Renal cortex interstitium (tissue), 15 donors: ENCODE measurements at places on chromosomes 3 and 15. TPM values are rescaled to one million over a fixed set of nuclear protein-coding genes. Genes with fewer than 3 reads are reported as not detected.

DNA sequence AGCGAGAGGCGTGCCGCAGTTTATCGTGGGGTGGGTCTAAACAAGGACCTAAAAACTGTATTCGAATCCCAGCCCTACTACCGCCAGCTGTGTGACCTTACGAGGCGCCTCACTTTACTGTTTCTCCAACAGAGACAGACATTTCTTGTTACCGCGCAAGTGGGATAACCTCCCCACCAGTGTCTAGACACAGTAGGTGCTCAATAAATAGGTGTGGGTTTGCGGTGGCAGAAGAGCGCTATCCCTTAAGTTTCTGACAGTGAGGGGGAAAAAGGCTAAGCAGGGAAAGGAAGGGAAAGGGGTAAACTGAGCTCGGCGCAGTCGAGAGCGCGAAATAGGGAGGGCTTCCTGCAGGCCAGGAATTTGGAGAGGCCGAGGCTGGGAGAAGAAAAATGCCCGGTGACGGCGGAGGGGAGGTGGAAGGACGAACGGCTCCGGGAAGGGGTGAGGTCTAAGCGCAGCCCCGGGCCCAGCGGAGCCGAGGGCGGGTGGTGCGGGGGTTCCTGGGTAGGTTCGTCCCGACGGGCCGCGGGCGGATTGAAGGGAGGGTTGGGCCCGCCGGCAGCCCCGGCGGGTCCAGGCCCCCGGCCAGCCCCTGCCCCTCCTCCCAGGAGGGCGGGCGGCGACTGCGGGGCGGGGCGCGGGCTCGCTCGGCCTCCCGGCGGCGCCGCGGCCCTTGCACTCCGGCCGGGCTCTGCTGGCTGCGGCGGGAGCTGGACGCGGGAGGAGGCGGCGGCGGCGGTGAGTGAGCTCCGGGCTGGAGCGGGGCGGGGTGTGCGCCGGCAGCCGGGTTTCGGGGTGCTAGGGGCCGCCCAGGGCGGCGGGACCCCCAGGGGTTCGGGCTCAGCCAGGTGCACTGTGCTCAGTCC lies at the start of gene CGNL1:
Gene CGNL1 (plus strand): TSS at position 679 of the 869 bp plus-strand sequence. CDS start 61,495 bp downstream, outside the sequence.
- no peak for DNase-seq

AGBL1 gene
- polyA plus RNA-seq, result 0.26 TPM

RASGRF1 gene
- polyA plus RNA-seq, result 0.54 TPM

DNA sequence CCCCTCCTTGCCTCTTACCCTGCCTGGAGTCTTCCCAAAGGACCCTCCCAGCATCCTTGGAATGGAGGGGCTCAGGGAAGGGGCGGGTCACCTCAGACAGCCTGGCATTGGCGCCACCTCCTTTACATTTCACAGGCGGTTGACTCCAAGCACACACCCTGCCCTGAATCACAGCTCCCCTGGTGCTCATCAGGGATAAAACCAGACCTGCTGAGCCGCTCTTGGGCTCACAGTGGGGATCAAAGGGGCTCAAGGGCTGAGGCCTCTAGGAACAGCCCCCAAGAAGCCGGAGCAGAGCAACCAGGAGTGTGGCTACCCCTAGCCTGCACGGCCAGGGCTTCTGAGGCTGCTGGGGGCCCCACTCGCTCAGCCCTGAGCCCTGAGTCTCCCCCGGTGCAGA lies 16.6 kb downstream of the LINGO1 start:
- DNase-seq, result no peak

IMPG2 gene
- polyA plus RNA-seq, result 0.37 TPM

DNA sequence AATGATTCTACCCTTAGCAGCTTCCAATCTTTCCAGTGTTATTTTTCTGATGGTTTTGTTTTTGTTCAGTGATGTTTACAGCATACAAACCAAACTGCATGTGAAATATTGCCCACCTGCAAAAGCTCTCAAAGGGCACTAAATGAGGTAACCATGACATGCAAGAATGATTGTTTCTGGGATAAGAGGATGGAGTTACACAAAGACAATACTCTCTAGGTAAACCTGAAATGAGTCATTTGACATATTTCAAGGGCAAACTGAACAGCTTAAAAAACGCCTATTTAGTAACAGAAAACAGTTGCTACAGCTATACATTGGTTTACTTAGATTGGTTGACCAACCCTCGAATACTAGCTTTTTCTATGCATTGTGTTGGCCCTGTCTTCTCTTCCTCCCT lies 481.7 kb downstream of the ZPLD1 start:
- DNase-seq, result no peak

GOLGA8H gene
- polyA plus RNA-seq, result 0.88 TPM

DNA sequence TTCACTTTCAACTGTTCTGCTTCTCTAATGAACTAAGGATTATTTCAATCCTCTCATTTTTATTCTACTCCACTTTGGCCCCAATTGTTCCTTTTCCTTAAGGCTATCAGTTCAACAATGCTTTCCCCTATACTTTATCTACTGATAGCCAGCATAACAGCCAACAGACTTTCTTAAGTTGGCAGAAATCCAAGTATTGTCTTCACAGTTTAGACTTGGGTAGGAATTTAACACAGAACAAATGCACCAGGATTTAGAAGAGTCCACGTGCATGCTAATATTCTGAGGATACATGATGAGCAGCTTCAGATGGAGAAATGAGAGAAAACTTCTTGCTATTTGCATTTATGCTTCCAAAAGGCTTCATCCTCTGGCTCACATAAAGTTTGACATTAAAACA lies 54.8 kb downstream of the FBN1 start:
- DNase-seq, result no peak

GRCh38 chr3:61625429-61625828 lies 64.1 kb downstream of the PTPRG start:
- no peak for DNase-seq

IREB2 gene
- polyA plus RNA-seq, result 68.4 TPM

DNA sequence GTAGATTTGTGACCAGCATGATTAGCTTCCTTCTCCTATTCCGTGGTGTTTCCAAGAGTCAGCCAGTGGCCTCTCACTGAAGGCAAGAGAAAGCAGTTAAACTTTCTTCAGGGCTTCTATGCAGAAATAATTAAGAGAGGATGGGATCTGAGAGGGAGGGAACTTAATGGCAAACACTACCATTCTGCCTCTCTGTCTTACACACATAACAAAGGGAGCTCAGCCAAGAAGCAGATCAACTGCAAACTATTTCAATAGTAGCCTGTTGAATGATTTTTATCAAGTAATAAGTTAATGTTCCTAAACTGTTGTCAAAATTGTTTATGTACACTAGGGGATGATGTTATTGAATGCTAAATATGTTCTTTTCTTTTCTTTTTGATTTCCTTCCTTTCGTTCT lies 11.8 kb downstream of the OXSR1 start:
- DNase-seq, result no peak

- DNase-seq, result no peak
Observed at GRCh38 chr3:174639406-174639805, 219.7 kb upstream of the NAALADL2 start.

DNA sequence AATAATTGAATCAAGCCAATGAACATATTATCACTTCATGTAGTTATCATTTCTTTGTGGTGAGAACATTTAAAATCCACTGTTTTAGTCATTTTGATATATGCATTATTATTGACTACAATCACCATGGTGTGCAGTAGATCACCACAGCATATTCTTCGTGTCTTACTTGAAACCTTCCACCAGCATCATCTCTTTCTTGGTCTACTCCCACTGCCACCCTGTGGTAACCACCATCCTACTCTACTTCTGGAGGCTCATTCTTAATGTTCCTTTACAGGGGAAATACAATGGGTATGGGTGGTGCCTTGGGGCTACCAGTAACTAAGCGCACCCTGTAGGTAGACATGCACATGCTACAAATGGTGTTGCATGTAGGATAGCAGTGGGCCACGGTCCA lies 25.4 kb downstream of the PXK start:
- DNase-seq, result no peak

GRCh38 chr3:111741181-111741580 lies 117.9 kb upstream of the PHLDB2 start:
- no peak for DNase-seq

- DNase-seq, result no peak
Observed at GRCh38 chr15:100759106-100759505, 120.5 kb upstream of the ALDH1A3 start.

GRCh38 chr3:156293566-156293965 lies 173.2 kb downstream of the KCNAB1 start:
- no peak for DNase-seq
